Suppressor macrophage treated with lipopolysaccharide for 1 hour (primary cell): ENCODE measurements at places on chromosomes 2 and 18.

- peak; percentile 43 for DNase-seq
Observed at GRCh38 chr2:192500550-192501200, 305.9 kb upstream of the TMEFF2 start.

DNA sequence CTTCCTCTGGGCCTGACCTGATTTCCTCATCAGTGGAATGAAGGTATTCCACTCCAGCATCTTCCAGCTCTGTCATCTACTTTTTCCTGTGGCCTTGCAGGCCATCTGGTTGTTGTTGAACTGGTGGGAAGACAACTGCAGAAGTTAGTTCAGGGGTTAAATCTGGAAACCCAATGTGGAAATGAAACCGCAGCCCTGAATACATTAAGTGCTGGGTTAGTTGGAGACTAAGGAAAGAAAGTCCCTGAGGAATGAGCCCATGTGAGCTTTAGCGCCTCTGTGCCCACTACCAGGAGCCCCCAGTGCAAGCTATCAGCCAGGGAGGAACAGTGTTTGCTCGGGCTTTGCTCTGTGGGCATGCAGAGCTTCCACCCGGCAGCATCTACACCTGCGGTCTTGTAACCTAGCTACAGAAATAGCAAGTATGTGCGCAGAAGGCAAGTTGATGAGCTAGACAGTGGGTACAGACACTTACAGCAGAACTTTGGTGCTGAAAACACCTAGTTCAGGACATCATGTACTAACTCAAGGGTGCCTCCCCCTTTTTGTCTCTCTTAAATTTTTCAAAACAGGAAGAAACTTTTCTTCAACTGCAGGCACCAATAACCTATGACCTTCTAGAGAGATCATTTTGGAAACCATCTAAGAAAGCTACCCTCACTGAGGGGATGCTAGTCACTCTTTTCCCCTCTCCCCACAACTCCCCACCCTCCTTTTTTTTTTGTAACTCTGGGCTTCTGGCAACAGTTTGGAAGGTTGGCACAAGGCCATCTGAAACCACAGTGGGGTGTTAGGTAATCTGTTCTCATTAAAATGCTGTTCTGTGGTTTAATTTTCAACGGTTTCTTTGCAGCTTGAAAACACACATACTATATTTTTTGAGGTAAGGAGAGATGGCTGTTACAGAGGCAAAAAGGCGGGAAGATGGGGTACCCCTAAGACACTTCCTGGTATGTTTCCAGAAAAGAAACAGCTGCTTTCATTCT lies 18.3 kb upstream of the CXCR4 start:
- DNase-seq = peak; percentile 58

DNA sequence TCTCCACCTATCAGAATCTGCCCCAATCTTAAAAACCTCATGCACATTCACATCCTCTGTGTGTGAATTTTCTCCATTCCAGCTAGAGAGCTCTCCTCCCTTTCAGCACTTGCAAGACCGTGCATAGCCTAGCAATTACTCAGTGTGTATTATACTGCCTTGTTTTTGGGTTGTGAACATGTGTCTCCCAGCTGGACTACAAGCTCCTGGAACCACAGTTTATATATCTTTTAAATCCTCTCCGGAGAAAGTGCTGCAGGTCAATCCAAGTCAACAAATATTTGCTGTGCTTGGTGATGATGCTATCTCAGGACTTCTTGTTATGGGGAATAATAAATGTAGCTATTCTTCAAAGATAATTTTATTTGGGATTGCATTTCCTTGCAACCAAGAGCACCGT lies 58.2 kb upstream of the MEX3C start:
- no peak for DNase-seq

GRCh38 chr2:95121407-95122196 lies at the start of gene MRPS5:
TSS of gene MRPS5 (minus strand) at chr2:95121808. CDS start at chr2:95121791, 17 bp downstream.
- DNase-seq = peak; percentile 98

- DNase-seq = no peak
Observed at GRCh38 chr2:217283460-217283859, 423.6 kb upstream of the TNP1 start.

DNA sequence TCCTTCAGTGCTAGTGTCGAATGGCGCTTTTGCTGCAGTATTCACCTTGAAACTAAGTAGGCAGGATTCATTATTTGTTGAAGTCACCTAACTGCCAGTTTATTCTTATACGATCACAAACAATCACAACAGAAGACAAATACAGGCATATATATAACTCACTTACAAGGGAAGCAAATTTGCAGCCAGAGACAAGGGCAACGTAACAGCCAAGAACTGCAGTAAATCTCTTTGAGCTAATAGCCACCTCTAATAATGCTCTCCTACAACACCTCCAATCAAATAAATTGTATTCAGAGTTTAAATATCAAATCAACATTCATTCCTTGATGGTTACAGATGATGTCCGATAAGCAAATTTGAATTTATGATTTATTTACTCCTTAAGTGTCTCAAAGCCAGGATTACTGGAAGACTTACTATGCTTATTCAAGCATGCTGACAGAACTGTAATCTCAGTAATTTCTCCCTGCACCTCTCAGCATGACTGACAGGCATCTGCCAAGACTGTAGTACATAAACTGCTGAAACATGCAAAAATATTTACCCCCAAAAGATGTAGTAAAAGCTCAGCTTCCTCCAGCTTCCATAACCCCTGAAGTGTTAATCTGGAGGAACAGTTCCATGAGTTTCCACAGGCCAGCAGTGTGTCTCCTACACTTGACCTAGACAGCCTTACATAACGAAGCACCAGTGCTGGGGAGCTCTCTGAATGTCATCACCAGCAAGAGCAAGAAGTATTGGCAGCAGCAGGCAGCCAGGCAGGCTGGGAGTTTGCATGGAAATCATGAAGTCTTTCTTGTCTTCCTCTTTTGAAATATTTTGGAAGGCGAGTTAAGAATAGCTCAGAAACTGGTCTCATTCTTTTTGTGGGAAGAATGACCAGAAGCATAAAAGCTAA lies 20.9 kb upstream of the SCN1A start:
- no peak for DNase-seq

DNA sequence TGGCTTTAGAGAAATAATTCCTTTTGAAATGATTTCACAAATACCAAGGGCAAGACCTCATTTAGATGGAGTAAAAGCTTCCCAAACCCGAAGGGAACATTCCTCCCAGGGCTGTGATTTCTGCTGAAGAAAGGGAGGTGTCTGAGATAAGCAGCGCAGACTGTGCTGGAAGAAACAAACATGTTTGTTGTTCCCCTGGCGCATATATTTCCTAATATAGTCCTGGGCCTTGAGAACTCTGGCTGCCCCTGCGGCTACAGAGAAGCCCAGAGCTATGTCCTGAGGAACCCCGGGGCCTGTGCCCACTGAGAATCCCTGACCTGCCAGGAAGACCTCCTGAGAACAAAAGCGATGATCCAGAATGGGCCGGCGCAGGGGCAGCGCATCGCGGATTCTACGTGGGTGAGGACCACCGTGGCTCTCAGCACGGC lies 372.6 kb upstream of the NT5C1B start:
- DNase-seq = no peak

- no peak for DNase-seq
Observed at GRCh38 chr2:165872101-165872791, 78.2 kb upstream of the GALNT3 start.

- DNase-seq = no peak
Observed at GRCh38 chr2:155099784-155100183, 401.3 kb downstream of the KCNJ3 start.
